ENCODE measurements at places on chromosomes 5 and 9.

GRCh38 chr5:58299256-58299655 lies 160.6 kb downstream of the PLK2 start:
- no peak for DNase-seq

DNA sequence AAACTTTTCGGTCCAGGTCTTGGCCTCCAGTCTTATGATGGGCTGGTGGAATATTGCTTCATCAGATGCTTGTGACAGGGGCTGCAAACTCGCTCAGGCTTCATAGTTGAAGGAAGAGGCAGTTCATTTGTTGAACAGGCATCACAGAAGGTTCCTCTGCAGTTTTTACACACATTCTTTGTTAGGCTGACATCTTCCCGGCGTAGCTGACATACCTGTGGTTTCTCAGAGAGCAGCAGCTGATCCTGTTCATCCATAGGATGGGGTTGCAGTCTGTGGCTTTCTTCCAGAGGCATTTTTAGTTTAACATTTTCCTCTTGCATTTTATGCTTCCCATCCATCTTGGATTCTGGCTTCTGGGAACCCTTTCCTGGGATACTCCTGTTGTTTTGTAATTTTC lies 1255.2 kb downstream of the EFNA5 start:
- DNase-seq, result no peak

DNA sequence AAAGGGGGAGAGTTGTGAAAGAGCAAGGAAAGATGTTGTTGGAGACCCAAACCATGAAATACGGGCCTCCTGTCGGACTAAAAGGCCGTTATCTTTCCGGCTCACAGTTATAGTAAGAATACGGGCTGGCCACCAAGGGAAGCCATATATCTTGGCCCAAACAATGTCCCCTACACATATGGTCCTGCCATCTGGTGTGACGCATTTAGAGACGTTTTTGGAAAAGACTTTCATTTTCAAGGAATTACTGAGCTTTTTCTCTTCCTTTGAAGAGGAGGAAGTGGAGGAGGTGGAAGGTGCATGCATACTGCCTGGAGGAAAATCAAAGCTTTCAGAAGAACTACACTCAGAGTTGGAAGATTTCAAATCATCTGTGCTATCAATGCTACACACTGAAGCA lies 26.7 kb downstream of the PWWP2A start:
- no peak for DNase-seq

- DNase-seq, result no peak
Measured at GRCh38 chr5:113057557-113057984, 81.0 kb downstream of the DCP2 start.

DNA sequence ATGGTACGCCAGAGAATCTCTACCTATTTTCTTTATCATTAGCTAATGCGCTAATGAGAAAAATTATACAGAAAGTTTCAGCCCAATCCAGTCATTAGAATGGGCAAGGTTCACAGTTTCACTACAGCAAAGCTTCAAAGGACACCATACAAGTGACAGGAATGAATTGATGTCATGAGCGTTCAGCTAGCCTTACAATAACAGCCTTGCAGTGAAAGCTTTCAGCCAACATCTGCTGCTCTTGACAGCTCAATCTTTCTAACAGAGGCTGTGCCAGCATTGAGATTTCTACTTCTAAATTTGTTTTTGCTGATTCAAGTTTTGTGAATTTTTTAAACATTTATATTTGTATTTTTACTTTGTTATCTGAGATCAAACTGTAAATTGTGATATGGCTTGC lies 302.4 kb upstream of the FAM174A start:
- DNase-seq, result no peak

DNA sequence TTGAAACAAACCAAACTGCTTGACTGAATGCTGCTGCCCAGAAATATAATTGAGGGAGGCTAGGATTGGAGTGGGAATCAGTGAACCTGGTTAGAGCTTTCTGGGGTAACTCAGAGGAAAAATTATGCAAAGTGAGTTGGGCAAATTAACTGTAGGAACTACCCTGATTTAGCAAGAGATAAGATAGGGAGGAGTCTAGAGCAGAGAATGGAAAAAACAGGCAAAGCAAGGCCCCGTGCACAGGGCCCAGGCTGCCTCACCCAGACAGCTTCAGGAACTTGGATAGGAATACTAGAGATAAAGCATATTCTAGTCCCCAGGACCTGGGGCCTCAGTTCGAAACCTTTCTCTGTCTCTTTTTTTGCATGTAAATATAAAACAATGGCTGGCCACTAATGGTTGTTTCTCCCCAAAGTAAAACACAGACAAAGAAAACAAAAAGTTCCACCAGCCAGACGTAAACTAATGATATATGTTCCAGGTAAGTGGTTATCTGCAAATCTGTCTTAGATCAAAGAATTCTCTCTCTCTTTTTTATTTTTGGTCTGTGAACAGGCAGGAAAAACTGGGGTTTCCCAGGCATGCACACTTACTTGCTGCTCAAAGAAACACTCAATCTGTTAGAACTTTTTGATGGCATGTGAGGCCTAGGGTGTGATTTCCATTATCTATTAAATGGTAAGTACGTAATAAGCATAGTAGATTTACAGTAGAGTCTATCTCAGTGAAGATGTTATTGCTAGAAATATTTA lies 168.1 kb upstream of the MAP3K1 start:
- DNase-seq, result no peak
